GM12878 (cell line): ENCODE measurements at places on chromosomes 4 and X. TPM values are rescaled to one million over a fixed set of nuclear protein-coding genes. Genes with fewer than 3 reads are reported as not detected.

DNA sequence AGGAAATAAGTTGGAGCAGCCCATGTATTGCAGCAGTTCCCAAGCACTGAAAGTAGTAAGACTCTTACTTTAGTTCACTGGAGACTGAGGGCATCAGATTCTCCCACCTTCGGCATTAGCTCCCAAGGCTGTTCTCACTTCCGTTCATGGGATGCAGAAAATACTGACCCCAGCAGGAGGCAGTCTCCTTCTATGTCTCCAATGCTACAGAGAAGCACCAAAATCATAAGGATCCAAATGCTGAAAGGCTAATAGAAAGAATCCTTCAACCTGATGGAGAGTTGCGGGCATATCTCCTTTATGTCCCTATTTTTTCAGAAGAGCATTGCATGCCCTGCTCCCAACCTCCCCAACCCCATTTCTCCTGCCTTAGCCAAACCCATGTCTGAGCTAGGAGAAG lies 32.4 kb downstream of the ADH7 start:
- H3K4me3 ChIP-seq, result no peak overlapping the region
- H3K27me3 ChIP-seq, result no peaks in the 10 kb centered on the region
- DNase-seq, result no peak
- H3K36me3 ChIP-seq, result no peaks in the 10 kb centered on the region

DNA sequence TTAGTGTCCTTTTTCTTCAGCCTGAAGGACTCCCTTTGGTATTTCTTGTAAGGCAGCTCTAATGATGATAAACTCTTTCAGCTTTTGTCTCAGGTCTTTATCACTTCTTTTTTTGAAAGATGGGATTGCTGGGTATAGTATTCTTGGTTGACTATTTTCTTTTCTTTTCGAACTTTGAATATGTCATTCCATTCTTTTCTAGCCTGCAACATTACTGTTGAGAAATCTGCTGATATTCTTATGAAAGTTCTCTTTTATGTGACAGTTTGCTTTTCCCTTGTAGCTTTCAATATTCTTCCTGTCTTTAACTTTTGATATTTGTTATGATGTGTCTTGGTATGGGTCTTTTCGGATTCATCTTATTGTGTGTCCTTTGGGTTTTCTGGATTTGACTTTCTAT lies 107.6 kb upstream of the SRD5A3 start:
- no peak for DNase-seq
- no peaks in the 10 kb centered on the region for H3K4me1 ChIP-seq
- H3K4me3 ChIP-seq, result no peak overlapping the region
- H3K27me3 ChIP-seq, result no peaks in the 10 kb centered on the region
- no peaks in the 10 kb centered on the region for H3K36me3 ChIP-seq
- H3K27ac ChIP-seq, result no peak overlapping the region

DNA sequence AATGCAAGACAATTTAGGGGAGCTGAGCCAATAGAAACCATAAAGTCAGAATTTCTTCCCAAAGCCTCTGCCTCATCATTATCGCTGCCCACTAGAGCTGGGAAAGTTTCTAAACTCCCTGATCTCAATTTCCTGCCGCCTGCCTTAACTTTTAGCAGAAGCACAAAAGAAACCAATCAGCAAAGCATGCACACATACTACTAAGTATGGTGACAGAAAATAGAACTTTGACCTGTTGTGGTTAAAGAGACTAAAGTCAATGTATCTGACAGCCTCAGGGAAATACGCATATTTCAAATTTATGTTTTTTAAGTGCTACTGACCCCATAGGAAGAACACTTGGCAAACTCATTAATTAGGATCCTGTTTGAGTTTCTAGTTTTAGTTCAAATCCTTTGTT lies 10.1 kb downstream of the STK26 start:
- no peaks in the 10 kb centered on the region; the same call in 1 of the 2 replicates for H3K4me1 ChIP-seq
- H3K27me3 ChIP-seq, result no peaks in the 10 kb centered on the region
- no peak for DNase-seq
- H3K36me3 ChIP-seq, result no peaks in the 10 kb centered on the region

GRCh38 chr4:2265113-2266110 lies 3.5 kb upstream of the MXD4 start:
- H3K27me3 ChIP-seq, result no peaks in the 10 kb centered on the region
- no peak for DNase-seq
- no peaks in the 10 kb centered on the region; the same call in 1 of the 2 replicates for H3K4me1 ChIP-seq
- H3K4me3 ChIP-seq, result no peak overlapping the region
- no peak overlapping the region for H3K27ac ChIP-seq

Gene F8A1
- polyA plus RNA-seq, result 6.1 and 7.0 TPM in 2 replicates
